CD8-positive, alpha-beta memory T cell (primary cell): ENCODE measurements at places on chromosomes 1 and 21.

DNA sequence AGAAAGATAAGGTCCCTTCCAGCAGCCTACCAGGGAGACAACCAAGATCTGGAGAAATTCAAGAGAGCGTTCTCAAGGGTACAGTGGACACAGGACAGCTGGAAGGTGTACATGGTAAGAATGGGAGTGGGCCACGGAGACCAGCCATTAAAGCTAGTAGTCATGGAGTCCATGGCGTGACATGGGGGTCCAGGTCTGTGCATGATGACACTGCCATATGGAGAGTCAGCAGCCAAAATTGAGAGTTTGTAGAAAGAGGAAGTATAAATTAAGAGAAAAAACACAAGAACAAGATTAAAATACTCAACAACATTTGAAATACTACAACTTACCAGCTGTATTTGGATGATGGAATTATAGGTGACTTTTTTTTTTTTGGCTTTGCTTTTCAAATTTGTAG lies 7.9 kb upstream of the LORICRIN start:
- DNase-seq, result no peak

- peak; percentile 72 for DNase-seq
Observed at GRCh38 chr1:1371746-1372711, 3.0 kb downstream of the AURKAIP1 start.

GRCh38 chr1:111561328-111561727 lies 57.9 kb upstream of the ADORA3 start:
- no peak for DNase-seq

GRCh38 chr1:219913005-219913770 lies 15.2 kb downstream of the SLC30A10 start:
- no peak for DNase-seq
